CD8-positive, alpha-beta memory T cell (primary cell): ENCODE measurements at places on chromosomes 4 and X.

DNA sequence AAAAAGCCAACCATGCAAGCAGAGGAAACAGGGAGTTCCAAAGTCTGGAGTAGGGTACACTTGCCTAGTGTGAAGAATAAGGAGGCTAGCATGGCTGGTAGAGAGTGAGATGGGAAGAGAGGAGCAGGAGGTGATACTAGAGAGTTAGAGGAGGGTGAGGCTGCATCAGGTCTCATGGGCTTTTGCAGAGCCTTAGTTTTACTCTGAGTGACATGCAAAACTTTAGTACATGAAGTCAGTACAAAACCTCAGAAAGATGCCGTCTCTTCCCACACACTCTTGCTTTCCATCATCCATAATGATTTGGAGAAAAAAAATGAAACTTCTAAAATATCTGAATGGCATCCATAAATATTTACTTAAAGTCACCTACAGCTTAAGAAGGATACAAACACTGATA, 5.0 kb downstream of the OPRPN start:
- no peak for DNase-seq

- no peak for DNase-seq
Measured at GRCh38 chrX:49793686-49794085, 35.4 kb upstream of the PAGE4 start.

DNA sequence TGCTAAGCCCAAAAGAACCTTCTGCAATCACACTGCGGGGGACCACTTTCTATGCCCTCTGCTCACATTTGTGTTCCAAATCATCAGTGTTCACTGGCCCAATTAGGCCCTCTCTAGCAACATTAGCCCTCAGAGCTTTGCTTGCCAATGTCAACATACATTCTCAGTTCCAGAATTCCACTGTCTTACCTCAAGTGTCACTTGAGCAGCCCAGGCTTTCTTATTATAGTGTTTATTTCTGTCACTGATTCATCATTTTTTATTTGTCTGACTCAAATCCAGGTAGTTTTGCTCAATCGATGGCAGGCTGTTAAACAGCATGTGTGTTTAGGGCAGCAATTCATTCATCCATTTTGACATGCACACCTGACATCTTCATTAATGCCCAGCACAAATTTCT, 291.2 kb downstream of the TEX13A start:
- no peak for DNase-seq

GRCh38 chr4:6474053-6474568, 1.7 kb upstream of the PPP2R2C start:
- no peak for DNase-seq

- no peak for DNase-seq
Measured at GRCh38 chrX:125953814-125954213, 212.3 kb downstream of the DCAF12L2 start.

DNA sequence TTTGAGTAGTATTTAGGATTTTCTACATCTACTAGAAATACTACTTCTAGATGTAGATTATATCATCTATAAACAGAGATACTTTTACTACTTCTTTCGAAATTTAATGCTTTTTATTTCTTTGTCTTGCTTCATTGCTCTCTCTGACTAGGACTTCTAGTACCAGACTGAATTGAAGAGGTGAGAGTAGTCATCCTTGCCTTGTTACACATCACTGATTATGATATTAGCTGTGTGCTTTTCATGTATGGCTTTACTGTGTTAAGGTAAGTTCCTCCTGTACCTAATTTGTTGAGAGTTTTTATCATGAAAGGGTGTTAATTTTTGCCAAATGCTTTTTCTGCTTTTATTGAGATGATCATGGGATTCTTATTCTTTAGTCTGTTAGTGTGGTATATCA, 19.6 kb upstream of the IL2 start:
- DNase-seq, result no peak

DNA sequence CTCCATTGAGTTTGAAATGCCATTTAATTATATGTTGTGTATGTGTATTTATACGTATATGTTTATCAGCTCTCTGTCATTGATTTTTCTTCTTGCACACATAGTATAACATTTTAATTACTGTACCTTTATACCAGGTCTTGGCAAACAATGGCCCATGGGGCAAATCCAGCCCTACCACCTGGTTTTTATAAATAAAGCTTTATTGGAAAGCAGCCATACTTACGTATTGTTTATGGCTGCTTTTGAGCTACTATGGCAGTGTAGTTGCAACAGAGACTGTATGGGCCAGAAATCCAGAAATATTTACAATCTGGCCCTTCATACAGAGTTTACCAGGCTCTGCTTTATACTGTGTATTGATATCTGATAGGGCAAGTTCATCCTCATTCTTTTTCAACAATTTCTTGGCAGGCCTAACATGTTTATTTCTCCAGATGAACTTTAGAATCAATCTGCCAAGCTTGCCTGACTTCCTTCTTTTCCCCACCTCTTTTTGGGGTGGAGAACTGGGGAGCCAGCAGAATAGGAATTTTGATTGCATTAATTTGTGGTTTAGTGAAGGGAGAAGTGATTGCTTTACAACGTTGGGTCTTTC, 15.8 kb downstream of the DCUN1D4 start:
- no peak for DNase-seq

GRCh38 chr4:45554423-45554822, 569.4 kb downstream of the GABRG1 start:
- DNase-seq, result no peak
